ENCODE measurements at places on chromosomes 6 and 20.
A peak's percentile ranks its signal among the peaks of the same experiment; 100 is the strongest.

DNA sequence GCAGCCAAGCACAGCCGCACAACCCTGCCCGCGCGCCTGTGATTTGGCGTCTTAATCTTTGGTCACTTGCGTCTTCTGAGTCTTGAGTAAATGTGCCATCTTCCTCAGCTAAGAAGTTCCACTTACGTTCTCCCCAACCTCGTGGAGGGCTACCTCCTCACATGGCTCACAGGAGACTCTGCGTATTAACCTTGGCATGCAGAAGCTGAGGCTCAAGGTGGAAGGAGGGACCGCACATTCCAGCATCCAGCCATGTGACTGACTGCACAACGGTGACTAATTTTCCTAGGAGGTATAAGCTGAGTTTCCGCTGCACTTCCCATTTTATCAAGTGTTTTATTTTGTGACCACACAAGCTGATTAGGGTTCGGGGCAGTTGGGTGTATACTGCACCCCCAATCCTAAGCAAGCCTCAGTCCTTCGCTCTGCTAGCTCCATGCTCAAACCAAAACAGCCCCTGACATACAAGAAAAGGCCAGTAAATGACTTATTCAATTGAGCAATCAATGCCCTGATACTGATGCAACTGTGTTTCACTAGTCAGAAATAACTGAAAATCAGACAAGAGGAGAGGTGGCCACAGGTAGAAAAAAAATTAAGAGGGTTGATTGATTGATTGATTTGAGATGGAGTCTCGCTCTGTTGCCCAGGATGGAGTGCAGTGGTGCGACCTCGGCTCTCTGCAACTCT, 7.0 kb downstream of the BEND3 start:
- DNase-seq = no peak

- DNase-seq = no peak
These were observed 44.2 kb downstream of the AKAP12 start for GRCh38 chr6:151284012-151284411.

DNA sequence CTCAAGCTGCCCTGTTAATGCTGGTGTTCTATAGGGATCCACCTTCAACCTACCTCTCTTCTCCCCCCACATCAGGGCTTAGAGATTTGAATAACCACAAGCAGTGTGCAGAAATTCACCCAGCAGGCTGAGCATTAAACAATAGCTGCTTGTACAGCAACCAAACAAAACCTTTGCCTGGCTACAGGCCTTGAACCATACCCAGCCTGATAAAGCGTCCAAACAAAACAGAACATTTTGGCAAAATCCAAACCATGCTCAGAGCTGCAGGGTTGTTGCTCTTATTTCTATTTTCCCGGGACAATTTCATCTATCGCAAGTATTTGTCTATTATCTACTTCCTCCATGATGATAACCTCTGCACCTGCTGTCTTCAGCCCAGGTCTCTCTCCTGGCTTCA, 142.3 kb downstream of the UNC5CL start:
- DNase-seq = no peak

DNA sequence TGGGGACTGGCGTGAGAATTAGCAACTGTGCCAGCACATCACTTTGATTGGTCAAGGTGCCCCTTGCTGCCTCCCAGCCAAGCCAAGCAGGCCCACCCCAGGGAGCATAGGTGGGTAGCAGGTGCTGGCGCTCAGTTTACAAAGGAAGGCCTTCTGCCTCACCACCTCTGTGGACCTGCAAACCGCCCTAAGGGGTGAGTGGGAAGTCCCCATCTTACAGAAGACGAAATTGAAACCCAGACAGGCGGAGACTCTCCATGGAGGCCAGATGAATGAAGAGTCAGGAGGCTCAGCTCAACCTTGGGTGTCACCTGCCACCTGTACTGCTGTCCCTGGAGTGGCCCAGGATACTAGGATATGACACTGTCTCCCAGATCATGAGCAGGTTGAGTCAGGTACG, 21.5 kb upstream of the MAS1L start:
- DNase-seq = no peak

DNA sequence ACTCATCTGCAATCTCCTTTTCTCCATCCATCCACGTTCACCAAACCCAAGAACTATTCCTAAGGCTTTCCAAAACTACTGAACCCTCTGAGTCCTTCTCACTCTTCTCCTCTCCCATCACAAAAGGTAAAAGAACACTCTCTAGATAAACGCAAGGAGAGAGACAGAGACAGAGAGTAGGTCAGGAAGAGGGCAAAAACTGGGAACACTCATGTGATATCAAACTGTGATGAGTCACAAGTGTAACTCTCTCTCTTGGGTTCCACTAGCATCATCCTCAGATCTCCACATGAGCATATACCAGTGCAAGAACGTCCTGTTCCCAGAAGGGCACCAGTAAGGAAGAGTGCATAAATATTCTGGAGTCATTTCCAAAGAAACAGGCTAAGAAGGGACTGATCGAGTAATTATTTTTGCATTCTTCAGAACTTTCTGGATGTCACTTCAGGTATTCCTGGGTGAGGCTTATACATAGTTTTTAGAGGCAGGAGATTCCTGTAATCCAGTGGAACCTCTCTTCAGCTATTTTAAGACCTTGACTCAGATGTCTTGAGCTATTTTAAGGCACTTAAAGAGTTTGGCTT, 47.3 kb upstream of the STXBP5 start:
- DNase-seq = peak; percentile 40

- DNase-seq = no peak
These were observed 124.5 kb downstream of the HIVEP2 start for GRCh38 chr6:142820338-142821051.

GRCh38 chr6:128479048-128479666, 41.2 kb downstream of the PTPRK start:
- DNase-seq = no peak

- DNase-seq = no peak
These were observed 67.3 kb upstream of the SLC22A1 start for GRCh38 chr6:160054271-160054670.

GRCh38 chr6:22399693-22400092, 102.9 kb upstream of the PRL start:
- no peak for DNase-seq

DNA sequence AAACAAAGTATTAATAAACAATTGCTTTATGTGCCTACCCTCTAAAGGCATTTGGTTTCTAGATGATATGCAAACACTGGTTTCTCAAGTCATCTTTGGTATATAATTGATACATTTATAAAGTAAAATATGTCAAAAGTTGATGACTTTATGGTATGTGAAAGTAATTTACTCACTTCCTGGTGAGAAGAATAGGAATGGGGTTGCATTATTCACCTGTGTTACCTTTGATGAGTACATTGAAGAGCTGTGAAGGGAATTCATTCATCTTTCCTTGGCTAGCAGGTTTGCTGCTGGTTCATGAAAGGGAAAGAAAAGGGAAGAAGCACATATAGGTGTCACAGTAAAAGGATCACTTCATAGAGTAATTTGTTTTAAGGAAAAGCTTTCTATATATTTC, 20.4 kb downstream of the RNF217 start:
- DNase-seq = no peak

DNA sequence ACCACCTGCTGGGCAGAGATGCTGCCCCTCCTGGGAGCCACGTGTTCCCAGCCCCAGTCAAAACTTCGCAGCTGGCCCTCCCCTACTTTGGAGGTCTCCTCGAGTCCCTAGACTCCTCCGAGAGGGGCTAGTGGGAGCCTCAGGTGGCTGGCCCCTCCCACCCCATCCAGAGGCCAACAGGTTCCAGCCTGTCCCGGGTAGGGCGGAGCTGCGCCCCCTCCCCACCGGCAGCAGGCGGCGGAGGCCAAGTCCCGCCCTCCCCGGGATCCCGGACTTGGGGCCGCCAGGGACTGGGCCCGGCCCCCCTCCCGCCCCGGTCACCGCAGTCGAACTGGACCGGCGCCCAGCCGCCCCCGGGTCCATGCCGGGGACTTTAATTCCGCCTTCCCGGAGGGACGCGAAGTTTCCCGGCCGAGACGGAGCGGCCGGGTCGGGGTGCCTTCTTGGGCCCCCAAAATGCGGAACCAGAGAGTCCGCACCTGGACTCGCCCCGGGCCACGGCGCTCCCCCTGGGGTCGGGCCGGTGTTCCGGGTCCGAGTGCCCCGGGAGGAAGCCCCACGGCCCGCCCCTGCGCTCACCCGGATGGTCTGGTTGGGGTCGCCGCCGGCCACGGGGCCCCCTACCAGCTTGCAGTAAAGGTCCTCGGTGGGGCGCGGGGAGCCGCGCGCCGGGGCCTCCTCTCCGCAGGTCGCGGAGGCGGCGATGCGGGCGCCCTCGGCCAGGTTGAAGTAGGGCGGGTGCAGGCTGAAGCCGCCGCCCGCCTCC, 559 bp downstream of the LAMA5 start:
- DNase-seq = no peak

- no peak for DNase-seq
These were observed 27.7 kb upstream of the PTPN1 start for GRCh38 chr20:50482396-50482981.

DNA sequence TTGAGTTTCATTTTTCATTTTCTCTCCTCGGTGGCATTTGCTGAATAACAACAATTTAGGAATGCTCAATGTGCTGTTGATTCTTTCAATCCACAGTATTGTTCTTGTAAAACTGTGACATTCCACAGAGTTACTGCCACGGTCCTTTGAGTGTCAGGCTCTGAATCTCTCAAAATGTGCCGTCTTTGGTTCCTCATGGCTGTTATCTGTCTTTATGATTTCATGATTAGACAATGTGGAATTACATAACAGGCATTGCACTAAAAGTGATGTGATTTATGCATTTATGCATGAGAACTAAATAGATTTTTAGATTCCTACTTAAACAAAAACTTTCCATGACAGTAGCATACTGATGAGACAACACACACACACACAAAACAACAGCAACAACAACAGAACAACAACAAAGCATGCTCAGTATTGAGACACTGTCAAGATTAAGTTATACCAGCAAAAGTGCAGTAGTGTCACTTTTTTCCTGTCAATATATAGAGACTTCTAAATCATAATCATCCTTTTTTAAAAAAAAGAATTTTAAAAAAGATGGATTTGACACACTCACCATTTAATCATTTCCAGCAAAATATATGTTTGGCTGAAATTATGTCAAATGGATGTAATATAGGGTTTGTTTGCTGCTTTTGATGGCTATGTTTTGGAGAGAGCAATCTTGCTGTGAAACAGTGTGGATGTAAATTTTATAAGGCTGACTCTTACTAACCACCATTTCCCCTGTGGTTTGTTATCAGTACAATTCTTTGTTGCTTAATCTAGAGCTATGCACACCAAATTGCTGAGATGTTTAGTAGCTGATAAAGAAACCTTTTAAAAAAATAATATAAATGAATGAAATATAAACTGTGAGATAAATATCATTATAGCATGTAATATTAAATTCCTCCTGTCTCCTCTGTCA, 88.1 kb downstream of the SNAP25 start:
- peak; percentile 92 for DNase-seq

- peak; percentile 76 for DNase-seq
These were observed at the start of gene EHMT2 for GRCh38 chr6:31897612-31898382. Gene EHMT2, minus strand, starts transcription at chr6:31897698. Its CDS starts 21 bp downstream, at chr6:31897677.

DNA sequence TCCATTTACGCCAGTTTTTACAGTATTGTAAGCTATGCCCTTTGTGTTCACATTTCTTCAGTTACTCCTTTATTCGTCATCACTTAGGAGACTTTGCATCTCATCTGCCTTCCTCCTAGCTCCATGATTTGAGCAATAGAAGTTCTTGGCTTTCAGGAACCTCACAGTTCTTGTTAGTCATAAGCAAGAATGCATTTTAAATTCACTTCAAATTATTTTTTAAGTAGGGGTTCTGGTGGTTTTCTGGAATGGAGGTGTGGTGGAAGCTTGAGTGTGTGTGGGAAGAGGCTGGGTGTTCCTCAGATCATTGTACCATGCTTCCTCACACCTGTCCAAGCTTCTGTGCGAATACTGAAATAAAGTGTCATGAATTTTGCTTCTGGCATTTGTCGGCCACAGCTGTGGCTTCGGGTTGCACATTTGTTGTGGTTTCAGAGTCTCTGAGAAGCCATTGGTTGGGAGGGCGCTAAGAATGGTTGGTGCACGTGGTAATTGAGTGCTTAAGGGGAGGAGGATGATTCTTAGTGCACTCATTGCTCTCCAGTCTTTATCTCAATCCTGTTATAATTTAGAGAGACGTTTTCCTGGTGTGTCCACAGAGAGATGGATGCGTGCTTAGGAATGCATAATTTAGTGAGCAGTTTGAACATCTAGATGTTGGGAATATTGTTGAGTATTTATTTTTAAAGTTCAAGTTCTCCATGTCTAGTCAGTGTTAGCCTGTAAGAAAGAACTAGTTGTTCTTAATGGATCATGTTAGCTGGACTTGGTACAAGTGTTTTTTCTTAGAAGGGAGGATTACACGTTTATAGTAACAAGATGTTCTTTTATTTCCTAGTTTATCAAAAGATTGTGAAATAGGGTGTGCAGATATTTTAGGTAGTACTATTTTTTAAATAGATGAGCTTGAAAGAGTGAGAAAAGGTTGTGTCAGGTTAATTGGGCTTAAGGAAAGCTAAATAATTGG, 31.9 kb downstream of the FOXO3 start:
- DNase-seq = peak; percentile 46

GRCh38 chr20:19074828-19075516, 137.5 kb upstream of the SLC24A3 start:
- no peak for DNase-seq

DNA sequence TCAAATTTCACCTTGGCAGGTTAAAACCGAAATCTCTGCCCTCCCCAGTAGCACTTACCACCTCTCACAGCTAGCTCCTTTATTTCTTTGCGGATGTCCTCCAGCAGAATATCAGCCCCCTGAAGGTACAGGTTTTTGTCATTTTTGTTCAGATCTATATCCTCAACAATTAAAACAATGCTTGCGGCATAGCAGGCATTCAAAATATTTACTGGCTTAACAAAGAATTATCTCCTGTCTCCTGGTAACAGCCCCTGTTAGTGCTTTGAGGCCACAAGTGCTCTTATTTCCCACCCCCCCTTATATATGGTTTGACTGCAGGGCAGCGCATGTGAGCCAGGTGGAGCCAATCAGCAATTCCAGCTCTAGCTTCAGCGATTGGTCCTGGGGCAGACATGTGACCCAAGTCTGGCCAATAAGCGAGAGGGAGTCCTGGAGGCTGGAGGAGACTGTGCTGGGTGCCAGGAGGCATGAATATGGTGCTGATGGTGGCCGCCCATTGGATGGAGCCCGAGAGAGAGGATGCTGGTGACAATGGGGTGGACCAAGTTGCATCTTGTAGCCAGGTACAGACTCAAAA, 21.0 kb downstream of the SULF2 start:
- no peak for DNase-seq

- DNase-seq = no peak
These were observed 5.6 kb downstream of the TNFAIP3 start for GRCh38 chr6:137872581-137873115.

GRCh38 chr6:45351667-45352066, 23.5 kb downstream of the RUNX2 start:
- DNase-seq = no peak

Measured in fibroblast of pulmonary artery (primary cell).